ENCODE measurements at places on chromosomes 4 and X.

GRCh38 chrX:37787423-37787869, 7.6 kb downstream of the CYBB start:
- DNase-seq, result no peak

GRCh38 chr4:165309456-165309855, 18.0 kb upstream of the MSMO1 start:
- no peak for DNase-seq

GRCh38 chrX:102832661-102833060, 104.4 kb upstream of the RAB40AL start:
- no peak for DNase-seq

- DNase-seq, result no peak
Observed at GRCh38 chr4:61200187-61200915, at the start of gene ADGRL3. Gene ADGRL3, plus strand, starts transcription at chr4:61200326.

All from activated naive CD8-positive, alpha-beta T cell treated with anti-CD3 and anti-CD28 coated beads, Interleukin-2, amount 50 U/mL, for 16 hours (primary cell).